Frontal cortex (tissue), 4 donors: ENCODE measurements at places on chromosomes 16 and 17. TPM values are rescaled to one million over a fixed set of nuclear protein-coding genes. Genes with fewer than 3 reads are reported as not detected.

DNA sequence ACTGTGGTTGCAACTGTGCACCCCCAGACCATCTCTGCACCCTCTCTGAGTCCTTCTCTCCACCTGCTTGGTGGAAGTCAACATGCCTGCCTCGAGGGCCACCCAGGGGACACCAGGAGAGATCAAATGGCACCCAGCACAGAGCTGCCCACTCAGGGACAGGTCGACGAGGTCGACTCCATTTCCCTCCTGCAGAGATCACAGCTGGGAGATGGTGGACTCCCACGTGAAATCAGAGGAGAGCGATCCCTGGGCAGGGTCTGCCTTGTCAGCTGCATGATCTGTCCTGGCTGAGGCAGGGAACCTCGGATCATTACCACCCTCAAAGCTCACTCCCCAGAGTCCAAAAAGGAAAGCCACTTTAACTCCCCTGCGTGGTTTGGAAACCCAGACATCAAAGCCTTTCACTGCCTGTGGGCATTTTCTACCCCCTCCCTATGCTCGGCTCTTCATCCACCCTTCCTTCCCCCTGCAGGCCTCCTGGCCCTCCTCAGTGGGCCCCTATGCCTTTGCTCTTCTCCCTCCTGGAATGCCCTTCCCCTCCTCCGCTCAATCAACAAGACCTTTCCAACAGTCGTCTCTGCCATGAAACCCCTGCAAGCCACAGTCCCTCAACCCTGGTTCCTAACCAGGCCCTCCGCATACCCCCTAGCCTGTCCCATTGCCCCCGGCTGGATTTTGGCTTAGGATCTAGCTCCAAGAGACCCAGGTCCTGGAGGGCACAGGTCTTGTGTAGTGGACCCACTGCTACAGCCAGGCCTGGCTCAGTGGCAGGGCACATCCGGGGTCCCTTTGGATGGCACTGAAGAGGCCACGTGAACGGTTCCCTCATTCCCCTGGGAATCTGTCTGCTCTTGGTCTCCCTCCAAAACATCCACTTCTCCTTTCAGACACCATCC is 103.8 kb upstream of the RPL38 start:
- no peak for DNase-seq

DNA sequence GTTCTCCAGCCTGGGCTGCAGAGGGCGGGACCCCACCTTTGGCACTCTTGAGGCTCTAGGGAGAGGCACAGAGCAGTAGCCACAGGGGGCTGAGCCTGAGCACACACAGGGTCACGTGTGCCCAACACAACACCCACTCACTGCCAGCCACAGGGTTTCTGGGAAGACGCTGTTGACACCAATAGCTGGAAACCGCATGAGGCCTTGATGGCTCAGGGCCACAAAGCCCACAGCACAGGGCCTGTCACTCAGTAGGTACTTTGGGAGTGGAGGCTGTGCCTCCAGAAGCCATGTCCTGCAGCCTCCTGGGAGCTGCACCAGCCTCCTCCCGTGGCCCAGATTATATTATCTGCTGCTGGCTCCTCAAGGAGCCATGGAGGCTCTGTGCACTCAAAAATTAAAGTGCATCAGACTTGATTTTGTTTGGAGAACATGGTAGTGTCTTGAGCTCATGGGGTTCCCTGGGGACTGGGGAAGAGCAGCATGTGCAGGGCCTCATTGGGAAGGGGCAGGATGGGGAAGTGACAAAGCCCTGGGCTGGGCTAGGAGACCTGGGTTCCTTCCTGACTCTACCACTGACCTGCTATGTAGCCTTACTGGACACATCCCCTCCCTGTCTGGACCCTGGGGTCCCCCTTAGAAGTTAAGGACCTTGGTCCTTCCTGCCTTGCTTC is 12.5 kb upstream of the SREBF1 start:
- DNase-seq: no peak

DNA sequence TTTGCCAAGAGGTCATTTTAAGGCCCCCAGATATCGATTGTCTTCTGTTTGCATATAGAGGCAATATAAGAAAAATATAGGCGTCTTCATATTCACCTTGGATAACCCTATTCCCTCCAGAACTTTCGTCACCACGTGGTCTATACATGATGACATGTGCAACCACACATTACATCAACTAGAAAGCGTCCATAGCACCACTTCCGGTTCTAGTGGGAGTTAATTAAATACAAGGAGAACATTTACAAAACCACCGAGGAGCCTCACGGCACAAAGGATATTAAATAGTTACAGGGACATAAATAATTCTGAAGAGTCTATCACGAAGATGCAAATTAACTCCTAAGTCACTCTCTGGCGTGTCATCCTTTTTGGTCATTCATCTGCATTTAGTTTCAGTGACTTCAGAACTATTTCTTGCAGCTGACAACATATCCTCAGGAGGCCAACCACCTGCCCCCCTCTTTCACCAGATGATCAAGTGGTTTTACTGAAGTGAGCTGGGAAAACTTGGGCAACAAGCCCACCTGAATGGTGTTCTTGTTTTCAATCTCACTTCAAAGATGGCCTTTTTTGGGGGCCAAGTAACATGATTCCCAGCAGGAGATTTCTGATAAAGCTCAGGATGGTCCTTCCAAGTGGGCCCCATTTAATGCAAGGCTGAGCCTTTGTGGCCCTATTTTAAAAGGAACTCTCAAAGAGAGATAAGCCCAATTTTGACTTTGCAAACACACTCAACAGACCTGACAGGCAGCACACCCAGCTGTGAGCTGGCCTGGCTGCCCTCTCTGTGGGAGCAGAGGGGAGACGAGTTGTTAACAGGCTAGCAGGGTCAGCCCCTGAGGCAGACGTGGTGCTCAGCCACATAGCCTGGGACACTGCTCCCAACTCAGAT is 15.3 kb downstream of the CMTM3 start:
- no peak for DNase-seq

- DNase-seq: no peak
These were observed 77.8 kb downstream of the MRC2 start for GRCh38 chr17:62705156-62705777.

DNA sequence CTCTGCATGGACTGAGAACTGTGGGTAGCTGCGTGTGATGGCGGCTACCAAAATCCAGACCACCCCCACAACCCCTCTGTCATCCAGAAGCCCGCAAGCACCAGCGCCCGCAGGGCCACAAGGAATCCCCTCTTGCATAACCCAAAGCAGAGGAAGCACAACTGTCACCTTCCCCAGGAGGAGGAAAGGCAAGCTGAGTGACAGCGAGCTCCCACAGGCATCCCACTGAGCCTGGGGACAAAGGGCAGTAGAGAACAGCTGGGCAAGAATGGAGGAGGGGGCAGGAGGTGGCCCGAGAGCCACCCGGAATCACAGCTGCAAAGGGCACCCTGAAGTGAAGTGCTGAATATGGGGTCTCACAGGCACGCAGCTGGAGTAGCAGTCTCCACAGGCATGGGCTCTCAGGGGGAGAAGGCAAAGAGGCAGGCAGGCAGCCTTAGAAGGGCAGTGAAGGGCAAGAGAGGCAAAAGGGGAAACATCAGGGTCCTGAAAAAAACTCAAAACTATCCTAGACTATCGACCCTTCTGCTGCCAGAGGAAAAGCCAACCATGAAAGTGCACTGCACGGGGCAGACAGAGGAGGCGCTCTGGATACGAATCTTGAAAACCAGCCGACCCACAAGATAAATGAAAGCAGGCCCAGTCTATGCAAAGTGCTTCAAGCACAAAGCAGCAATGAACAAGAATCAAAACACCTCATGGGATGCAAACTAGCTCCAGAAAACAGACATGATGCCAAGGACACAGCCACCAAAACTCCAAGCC is 17.1 kb downstream of the USP36 start:
- DNase-seq: no peak

- no peak for DNase-seq
These were observed 32.1 kb downstream of the TOM1L1 start for GRCh38 chr17:54932711-54933110.

GRCh38 chr17:29444589-29444988 is 54.4 kb downstream of the TAOK1 start:
- no peak for DNase-seq

DNA sequence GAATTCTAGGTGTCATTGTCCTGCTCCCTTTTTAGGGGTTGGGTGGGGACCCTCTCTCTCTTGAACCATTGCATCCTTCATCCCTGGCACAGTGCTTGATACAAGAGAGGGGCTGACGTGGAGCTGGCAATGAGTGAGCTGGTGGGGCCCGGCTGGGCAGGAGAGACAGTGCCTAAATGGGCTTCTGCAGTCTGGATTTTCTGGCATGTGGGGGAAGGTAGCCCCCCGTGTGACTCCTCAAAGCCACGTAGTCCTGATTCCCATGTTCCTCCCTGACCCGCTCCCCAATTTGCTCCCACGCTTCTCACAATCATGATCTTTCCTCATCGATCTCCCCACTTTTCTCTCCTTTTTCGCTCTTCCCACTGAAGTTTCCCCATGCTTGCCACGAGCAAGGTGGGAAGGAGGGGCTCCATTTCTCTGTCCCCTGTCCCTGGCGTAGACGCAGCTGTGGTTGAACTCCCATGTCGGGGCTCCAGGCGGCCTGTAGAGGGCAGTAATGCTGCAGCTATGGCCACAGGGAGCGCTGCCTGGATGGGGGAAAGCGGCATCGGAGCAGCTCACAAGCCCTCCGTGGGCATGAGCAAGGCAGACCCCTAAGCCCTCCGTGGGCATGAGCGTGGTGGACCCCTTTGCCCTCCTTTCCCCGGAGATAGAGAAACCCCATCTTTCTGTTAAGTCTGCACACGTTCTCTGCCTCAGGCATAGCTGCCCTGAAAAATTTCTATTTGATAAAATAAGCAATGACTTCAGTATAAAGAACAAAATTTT is 47.5 kb downstream of the HAPSTR1 start:
- peak; percentile 55 for DNase-seq

DNA sequence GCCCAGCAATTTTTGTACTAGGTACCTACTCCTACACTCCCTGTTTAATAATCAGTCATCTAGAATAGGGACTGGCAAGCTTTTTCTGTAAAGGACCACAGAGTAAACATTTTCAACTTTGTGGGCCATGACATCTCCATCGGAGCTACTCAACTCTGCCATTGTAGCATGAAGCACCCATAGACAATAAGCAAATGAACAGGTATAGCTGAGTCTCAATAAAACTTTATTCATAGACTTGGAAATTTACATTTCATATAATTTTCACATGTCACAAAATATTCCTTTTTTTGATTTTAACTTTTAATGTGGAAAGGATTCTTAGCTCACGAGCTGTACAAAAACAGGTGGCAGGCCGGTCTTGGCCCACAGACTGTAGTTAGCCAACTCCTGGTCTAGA is 345.8 kb downstream of the SOX9 start:
- no peak for DNase-seq

GRCh38 chr16:85373741-85374570 is 239.2 kb upstream of the GSE1 start:
- no peak for DNase-seq

- no peak for DNase-seq
These were observed 60.7 kb upstream of the TBX2 start for GRCh38 chr17:61338874-61339478.

DNA sequence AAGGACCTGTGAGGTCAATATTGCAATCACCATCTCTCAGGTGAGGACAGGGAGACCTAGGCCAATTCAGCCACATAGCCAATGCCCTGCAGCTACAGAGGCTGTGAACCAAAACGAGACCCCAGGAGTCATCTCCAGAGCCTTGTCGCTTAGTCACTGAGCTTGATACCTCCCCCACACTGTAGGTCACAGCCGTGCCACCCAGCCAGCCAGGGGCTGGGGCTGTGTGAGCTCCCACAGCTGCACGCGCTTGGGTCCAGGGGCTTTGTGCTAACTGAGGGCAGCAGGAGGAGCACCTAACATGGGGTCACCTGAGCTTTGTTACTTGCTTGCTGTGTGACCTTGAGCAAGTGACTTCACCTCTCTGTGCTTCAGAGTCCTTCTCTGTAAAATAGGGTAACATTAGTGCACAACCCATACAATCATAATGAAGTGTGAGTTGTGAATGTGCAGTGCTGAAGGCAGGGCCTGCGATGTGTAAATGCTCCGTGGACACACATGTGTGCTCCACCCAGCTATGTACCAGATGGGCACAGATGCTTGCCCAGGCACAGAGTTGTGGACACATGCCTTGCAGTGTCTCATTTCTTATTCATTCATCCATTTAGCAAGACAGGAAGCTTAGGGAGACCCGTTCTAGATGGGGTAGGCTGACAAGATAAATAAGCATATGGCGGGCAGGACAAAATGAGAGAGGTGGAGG is 25.9 kb downstream of the SBK1 start:
- DNase-seq: no peak

- DNase-seq: no peak
These were observed 13.2 kb upstream of the MPRIP start for GRCh38 chr17:17028878-17029535.

DNA sequence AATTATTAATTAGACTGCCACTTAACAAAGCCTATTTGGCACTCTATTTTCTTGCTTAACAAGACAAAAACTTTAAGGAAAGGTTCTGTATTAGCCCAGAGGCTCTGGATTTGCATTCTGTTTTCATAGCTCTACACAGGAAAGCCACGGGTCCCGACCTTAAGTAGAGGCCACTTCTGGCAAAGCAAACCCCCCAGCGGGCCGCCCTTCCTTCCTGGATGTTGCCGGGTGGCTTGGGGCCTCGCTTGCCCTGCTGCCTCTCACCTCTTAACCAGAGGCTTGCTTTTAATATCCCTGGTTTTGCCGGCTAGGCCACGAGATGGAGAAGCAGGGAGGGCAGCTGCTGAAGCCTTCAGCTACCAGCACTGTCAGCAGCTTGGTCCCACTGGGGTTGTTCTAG is 4.4 kb downstream of the RTN4RL1 start:
- no peak for DNase-seq

GRCh38 chr17:50800196-50800700 is 32.9 kb upstream of the ANKRD40CL start:
- no peak for DNase-seq

GRCh38 chr17:41728056-41728455 is 6.4 kb downstream of the HAP1 start:
- no peak for DNase-seq

DNA sequence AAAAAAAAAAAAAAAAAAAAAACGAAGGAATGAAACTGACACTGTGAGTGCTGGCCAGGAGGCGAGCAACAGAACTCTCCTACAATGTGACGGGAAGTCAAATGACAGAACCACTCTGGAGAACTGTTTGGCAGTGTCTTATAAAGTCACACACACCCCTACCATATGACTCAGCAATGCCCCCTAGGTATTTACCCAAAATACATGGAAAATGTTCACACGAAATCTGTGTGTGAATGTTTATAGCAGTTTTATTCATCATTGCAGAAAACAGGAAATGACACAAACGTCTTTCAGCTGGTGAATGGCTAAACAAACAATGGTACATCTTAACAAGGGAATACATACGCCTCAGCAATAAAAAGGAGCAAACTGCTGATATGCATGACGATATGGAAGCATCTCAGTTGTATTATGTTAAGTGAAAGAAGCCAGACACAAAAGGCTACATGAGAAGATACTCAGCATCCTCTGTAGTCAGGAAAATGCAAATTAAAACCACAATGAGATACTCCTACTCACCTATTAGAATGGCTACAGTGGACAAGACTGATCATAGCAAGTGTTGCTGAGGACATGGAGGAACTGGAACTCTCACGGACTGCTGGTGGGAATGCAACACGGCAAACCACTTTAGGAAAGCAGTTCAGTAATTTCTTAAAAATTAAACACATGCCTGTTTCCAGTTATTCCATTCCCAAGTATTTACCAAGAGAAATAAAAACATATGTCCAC is 74.7 kb downstream of the TBC1D16 start:
- no peak for DNase-seq

GRCh38 chr16:49460786-49461470 is 87.3 kb downstream of the C16orf78 start:
- no peak for DNase-seq

The KCNJ2 gene
- total RNA-seq: 13.5 TPM

The CD79B gene
- under 0.01 TPM for total RNA-seq

The PRSS21 gene
- total RNA-seq: not detected

The TNFRSF13B gene
- total RNA-seq: not detected
